Fibroblast of skin of abdomen (primary cell): ENCODE measurements at places on chromosomes 16 and 17.

DNA sequence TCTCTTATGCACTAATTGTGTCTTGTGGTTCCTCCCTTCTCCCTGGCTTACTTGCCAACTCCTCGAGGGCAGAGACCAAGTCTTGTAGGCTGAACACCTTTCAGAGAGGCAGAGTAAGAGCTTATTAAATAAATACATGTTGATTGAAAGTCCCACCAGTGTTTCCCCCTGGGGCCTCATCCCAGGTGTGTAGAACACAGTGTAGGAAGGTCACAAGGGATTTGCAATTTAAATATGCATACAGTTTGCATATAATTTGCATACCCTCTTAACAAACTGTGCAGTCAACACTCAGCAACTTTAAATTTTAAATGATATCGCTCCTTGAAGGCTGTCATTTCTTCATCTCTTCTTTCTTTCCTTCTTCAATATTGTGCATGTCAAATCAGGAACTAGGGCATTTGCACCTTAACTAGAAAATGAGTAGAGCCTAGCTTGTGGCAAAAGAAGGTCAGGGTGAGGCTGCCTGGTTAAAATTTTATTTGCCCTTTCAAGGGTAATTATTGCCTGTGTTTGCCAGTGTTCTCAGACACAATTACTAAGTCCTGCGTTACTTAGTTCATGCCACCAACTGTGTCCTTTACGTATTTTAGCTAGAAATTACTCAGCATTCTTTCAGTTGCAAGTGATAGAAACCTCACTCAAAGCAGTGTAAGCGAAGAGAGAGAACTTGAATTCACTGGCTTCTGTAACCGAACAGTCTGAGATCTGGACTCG is 465.7 kb downstream of the HAPSTR1 start:
- DNase-seq = no peak

- DNase-seq = peak; percentile 70
These were observed 215.3 kb downstream of the C16orf95 start for GRCh38 chr16:87101903-87102302.

- peak; percentile 63 for DNase-seq
These were observed 79.5 kb downstream of the ANKRD11 start for GRCh38 chr16:89410794-89411309.

- no peak for DNase-seq
These were observed 2.1 kb downstream of the CFAP20 start for GRCh38 chr16:58127033-58127556.

DNA sequence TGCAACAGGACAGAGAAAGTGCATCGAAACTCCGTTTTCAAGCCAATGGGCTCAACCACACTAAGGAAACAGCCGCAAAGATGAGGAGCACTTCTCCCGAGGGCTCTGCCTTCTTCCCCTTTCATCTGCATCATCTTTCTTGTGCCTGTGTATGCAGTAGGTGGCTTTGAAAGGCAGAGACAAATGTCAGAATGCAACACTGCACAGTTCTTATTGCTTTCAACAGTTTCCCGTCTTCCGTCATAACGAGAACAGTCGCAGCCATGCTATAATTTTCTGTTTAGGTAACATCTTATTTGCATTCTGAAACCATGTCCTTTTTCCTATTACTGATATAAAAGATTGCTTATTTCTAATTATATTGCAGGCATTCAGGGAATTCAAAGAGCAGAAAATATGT is 205.2 kb downstream of the SLC39A11 start:
- DNase-seq = no peak

DNA sequence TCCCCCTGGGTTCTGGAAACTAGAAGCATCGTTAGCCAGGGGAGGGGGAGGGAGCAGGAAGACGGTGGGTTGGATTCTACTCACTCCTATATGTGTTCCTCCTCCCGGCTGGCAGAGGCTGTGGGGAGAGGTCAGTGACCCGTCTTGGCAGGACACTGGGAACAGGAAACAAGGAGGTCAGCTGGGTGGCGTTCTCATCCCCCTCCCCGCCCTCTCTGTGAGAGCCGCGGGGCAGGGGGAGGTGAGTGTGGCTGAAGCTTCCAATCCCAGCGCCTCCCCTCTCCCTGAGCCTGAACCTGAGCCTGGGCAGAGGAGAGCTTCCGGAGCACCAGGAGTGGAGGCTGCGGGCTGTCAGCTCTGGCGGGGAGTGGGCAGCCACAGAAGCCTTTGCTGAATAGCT is 12.5 kb downstream of the GPRC5C start:
- no peak for DNase-seq

GRCh38 chr16:66511602-66512271 is 38.2 kb downstream of the TK2 start:
- DNase-seq = peak; percentile 74

DNA sequence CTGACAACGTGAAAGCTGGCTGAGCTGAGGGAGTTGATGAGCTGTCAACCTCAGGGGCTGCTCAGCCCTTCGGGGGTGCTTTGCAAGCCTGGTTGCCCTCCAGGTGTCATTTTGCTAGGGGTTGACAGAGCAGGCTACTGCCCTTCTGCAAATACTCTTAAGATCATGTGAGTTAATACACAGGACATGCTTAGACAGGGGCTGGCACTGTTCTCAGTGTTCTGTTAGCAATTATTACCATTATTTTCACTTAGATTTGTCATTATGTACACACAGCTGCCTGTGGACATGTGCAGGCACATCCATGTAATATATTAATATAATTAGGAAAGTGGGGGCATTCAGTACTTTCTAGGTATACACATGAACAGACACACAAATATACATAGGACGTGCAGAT is 554.3 kb upstream of the HSBP1 start:
- DNase-seq = no peak

DNA sequence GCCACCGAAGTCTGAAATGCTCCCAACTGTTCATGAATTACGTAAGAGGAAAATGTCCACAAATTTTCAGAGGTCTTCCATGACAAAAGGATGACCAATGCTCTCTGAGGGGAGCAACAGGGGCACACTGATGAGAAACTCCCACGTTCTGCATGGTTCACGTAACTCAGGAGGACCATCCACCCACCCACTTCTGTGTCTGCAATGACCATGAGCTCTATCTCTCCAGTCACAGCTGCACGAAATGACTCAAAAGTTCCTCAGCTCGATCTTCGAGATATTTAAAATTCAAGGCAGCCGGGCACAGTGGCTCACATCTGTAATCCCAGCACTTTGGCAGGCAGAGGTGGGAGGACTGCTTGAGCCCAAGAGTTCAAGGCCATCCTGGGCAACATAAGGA is 15.8 kb downstream of the WDR45B start:
- no peak for DNase-seq

GRCh38 chr17:67018471-67019434 is 25.6 kb upstream of the CACNG1 start:
- no peak for DNase-seq

- DNase-seq = no peak
These were observed 60.4 kb downstream of the PIPOX start for GRCh38 chr17:29103341-29103740.

DNA sequence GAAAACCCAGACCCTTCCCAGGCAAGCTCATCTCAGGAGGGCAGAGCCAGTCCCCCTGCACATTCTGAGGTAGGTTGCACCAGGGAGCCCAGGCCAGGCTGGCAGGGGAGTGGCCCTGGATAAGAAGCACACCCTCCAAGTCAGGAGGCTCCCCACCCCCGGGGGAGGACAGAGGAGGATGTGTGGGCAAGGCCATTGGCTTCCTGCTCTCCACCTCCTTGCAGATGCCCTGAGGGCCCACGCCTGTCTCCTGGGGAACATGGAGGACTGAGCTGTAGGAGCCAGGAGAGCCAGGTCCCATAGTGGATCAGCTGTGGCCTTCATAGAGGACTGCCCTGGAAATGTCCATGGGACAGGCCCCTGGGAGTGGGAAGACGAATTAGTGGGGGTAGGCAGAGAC is 126.7 kb downstream of the IRF8 start:
- no peak for DNase-seq

GRCh38 chr17:54269881-54270280 is 447.2 kb downstream of the KIF2B start:
- DNase-seq = no peak

GRCh38 chr16:82846806-82847205 is 220.0 kb downstream of the CDH13 start:
- no peak for DNase-seq

DNA sequence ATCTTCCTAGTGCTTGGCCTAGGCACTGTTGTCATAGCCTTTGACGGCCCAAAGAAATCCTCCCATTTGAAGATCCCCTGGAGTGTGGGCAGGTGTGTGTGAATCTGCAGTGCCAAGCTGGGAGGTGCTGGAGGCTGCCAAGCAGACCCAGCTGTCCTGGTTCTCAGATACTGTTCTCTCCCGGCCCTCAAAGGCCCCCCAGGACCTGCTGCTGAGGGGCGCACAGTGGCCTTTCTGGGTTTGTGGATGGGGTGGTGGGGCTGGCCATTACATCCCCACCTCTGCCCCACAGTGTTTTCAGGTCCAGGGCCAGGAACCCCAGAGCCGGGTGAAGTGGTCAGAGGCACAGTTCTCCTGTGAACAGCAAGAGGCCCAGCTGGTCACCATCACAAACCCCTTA is 60.5 kb downstream of the MRC2 start:
- no peak for DNase-seq

DNA sequence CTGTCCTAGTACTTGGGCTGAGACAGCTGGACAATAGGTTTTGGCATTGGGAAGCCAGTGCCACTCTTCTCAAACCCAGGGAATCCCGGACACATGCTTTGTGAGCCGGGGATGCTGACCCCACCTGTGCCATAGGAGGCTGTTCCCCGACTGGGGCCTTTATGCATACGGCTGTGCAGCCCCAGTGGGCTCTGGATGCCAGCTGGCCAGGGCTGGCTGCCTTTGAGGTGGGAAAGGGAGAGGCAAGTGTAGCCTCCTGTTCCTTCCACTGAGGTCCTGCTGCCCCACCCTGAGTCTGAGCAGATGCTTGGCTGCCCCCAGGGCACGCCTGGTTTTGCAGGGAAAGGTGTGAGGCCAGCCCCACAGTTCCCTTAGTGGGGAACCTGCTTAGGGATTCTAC is 105.7 kb downstream of the CCDC182 start:
- no peak for DNase-seq

DNA sequence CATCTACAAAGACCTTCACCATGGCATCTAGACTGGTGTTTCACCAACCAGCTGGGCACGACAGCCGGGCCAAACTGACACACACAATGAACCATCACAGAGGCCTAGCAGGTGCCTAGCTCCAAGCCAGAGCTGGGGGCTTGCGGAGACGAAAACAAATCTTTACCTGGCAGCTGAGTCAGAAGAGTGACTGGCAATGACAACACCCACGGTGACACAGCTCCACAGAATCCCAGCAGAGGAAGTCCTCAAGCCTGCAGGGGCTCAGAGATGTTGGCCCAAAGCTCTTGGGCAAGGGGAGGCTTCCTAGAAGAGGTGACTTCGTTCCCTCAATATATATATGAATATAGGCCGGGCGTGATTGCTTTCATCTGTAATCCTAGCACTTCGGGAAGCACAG is 5.1 kb downstream of the MMP25 start:
- no peak for DNase-seq

- DNase-seq = no peak
These were observed 6.9 kb downstream of the CHD9 start for GRCh38 chr16:53061701-53062159.

DNA sequence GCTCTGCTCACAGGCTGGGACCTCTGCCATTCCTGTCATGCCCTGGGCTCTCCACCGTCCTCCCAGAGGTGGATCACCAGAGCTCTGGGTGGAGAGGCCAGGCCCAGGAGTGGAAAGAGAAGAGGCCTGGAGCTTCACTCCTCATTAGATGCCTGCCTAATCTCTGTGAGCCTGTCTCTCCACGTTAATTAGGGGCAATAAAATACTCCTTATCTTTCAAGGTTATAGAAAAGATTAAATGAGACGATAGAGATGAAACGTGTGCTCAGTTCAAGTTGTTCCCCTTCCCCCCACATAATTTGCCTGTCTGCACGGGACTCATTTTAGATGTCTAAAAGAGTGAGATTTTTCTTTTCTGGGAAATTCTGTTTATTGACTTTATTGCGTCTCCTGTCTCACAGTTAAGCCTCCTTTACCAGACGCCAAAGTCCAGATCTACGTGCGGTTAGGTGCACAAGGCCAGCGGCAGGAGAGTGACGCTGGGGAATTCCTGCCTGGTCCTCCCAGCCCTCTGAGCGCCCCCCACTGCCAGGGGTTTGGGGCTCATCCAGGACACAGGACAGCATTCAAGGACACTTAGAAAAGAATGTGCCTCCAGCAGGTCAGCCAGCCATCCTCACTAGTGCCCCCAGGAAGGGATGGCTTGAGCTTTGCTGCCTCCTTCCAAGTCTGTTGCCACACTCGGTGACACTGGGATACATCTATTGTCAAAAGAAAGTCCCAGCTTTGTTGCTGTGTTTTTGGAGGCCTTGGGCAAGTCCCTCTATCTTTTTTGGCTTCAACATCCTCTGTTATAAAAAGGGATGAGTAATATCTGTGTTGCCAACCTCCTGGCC is 42.3 kb downstream of the TBX4 start:
- no peak for DNase-seq

DNA sequence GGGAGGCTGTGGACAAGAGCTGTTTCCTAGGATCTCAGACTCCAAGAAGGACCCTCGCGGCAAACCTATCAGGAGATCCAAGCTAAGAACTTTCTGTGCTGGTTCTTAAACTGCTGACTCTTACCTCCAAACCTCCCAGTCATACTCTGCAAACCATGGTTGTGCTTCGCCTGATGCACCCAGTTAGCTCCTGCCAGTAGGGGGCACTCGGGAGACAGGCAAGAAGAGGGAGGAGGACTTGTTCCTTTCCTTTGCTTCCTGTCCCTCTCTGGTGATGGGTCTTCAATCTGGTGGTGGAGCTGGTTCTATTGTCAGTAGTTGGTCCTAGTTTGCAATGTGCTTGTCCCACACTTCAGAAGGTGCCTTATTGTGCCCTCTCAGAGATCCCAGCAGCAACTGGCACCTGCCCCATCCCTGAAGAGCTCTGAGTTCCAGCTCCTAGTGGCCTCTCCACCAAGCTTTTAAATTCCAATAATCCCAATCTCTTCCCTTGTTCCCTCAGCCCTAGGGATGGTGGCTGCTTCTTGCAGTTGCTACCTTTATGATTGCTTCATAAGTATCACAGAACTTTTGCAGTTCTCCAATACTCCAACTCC is 113.5 kb upstream of the RPL38 start:
- peak; percentile 54 for DNase-seq

DNA sequence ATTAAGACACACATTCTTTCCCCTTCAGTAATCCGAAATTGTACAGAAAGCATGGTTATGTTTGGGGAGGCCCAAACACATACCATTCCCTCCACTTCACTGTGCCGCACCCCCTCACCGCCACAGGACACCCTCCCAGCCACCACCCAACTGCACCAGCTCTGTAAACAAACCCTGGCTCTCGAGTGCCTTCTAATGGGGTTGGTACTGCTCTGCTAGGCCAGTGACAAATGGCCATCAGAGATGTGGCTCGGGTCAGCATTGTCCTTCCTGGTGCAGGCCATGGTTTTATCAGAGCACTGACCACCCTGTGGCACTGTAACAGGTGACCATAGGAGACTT is 24.0 kb upstream of the SREBF1 start:
- no peak for DNase-seq
